ENCODE measurements at places on chromosomes 7 and 10. TPM values are rescaled to one million over a fixed set of nuclear protein-coding genes. Genes with fewer than 3 reads are reported as not detected.

DNA sequence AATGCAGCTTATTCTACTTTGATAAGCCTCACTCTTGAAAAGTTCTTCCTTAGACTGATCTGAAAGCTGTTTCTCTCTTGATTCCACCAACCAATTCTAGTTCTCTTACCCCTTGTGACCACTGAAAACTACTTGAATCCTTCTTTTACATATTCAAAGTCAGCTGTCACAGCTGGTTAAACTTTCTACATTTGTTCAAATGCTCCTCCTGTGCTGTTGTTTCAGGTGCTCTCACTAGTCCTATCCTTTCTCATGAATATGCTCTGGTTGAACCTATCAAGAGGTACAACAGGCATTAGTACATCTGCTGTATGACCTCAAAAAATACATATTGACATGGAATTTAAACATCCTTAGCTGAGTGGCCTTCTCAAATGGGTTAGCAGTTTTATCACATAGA is 91.5 kb downstream of the MYO3A start:
- DNase-seq: no peak

GRCh38 chr10:36332926-36333325 is 690.8 kb upstream of the FZD8 start:
- DNase-seq: no peak

GRCh38 chr7:18292584-18292983 is 203.0 kb upstream of the HDAC9 start:
- no peak for DNase-seq

DNA sequence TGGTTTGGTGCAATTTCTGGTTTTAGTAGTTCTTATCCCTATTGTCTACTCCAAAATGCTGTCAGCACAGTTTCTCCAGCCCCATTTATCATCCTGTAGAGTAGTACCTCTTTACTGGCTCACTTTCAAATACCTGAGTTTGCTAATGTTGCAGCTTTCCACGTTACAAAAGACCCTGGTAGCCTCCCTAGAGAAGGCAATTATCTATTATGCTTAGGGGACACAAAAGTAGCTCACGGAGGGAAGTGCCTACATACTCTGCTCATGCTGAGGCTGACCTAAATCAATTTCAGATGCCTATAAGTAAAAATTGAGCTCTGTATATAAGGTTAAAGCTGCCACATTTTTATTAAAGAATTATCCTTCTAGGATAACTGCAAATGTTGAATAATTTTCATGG is 603.6 kb downstream of the CNTNAP2 start:
- DNase-seq: no peak

DNA sequence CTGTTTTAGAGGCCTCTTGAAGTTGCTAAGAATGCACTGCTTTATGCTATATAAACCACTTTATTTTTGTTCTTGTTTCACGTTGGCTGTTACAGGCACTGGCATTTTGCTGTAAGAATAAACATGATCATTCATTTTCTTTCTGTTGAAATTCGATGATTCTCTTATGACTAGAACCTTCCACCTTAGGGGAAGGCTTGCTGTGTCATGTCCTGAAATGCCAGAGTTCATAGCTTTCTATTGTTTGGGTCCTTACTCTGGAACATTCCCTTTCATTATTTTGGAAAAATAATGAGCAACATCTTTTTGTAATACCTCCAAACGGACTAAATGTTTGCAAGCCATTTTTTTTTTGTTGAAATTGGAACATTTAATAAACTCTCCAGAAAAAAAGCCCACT is 495.1 kb upstream of the POT1 start:
- DNase-seq: no peak

ZNF679 gene
- polyA plus RNA-seq: not detected

Measured in BJ (cell line).